ENCODE measurements at places on chromosomes 2 and 18.

- DNase-seq = no peak
Observed at GRCh38 chr18:62670573-62670972, 44.8 kb upstream of the PHLPP1 start.

DNA sequence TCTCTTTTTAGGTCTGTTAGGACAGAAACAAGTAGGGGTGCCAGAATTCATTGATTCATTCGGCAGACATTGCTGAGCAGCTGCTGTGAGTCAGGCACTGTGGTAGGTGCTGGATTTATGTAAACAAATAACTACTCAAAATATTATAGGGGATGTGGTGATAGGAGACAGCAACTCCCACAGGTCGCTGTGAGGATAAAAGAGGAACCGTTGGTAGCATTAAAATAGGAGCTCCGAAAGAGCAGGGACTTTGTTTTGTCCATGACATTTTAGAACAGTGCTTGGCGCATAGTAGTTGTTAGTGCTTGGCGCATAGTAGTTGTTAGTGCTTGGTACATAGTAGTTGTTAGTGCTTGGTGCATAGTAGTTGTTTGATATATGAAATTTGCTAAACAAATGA, 29.2 kb downstream of the ATP6V1C2 start:
- no peak for DNase-seq

GRCh38 chr2:148486655-148487054, 157.9 kb upstream of the EPC2 start:
- DNase-seq = no peak

DNA sequence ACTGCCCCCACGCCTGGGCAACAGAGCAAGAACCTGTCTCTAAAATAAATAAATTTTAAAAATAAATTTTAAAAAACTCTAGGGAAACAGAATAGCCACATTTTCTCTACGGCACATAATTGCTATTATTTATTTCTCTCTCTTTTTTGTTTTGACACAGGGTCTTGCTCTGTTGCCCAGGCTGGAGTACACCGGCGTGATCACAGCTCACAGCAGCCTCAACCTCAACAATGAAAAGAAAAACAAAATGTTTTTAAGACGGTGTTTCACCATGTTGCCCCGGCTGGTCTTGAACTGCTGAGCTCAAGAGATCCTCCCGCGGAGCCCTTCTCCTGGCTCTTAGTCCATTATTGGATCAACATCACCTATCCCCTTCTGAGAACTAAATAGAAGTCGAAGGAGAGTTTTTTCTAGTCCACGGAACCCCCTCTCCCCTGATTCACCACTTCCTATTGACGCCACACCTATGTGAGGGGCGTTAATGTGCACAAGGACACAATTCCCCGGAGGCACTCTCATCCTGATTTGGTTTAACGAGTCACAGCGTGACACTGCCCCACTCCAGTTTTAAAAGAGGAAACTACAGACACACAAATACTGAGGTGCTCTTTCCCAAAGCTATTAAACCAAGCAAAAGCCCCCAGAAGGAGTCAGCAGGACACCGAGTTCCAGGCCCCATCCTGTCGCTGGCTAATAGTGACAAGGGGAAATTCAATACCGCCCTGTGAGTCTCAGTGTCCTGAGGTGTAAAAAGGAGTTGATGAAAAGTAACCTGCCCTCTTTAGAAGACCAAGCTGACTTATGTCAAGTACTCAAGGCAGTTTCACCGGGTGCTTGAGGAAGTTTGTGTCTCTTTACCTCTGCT, 1.1 kb downstream of the NPC1 start:
- DNase-seq = peak; percentile 7

- no peak for DNase-seq
Observed at GRCh38 chr2:149040451-149040850, 2.0 kb downstream of the LYPD6B start.

DNA sequence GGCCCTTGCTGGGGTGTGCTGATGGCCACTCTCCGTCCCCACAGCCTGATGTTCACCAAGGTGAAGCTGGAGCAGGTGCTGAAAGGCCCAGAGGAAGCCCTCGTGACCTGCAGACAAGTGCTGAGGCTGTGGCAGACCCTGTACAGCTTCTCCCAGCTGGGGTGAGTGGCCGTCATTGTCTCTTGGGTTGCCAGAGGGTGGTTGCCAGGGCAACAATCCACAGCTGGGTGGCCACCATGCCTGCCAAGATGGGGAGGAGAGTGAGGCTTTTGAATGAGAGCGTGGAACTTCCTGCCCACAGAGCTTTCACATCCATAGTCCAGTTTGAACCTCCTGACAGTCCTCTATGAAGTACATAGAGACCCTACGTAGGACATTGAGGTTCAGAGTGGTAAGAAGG, 108.8 kb downstream of the STPG4 start:
- no peak for DNase-seq

GRCh38 chr2:221807706-221808105, 235.6 kb upstream of the EPHA4 start:
- no peak for DNase-seq

DNA sequence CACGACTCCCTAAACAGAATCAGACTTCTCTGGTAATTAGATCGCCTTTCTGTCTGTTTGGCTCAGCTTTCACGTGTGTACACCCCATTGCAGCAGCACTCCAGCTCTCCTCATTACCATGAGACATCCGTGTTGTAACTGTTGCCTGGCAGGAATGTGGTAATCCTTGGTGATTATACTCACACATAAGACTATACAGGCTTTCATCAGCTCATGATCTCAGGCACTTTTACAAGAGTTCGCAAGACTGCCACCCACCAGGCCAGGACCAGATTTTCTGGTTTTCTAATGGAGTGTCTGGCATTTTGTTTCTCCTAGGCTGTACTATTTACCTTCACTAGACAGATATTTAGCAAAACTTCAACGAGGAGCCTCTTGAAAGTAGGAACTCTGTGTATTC, 50.2 kb downstream of the ACVR1 start:
- peak; percentile 95 for DNase-seq

DNA sequence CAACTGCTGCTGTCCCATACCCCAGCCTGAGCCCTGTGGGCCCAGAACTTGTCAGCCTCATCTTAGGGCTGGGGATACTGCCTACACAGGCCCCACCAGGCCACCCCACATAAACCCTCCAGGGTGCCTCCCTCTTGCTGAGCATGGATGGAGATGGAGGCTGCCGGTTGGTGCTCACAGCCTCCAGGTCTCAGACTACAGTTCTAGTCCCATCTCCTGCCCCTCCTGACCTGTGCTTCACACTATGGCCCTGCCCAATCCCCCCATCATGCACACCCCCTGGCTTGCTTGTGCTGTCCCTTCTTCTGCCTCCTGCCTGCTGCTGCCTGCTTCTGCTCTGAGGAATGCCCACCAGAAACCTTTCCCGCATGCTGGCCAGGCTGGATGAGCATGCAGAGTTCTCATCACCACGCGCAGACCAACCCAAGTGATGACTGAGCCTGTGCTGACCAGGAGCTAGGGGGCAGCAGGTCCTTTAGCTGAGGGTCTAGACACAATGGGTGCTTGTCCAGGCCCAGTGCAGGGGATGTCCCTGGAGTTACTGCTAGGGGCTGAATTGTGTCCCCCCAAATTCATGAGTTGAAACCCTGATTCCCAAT, 138.4 kb upstream of the HS6ST1 start:
- no peak for DNase-seq

DNA sequence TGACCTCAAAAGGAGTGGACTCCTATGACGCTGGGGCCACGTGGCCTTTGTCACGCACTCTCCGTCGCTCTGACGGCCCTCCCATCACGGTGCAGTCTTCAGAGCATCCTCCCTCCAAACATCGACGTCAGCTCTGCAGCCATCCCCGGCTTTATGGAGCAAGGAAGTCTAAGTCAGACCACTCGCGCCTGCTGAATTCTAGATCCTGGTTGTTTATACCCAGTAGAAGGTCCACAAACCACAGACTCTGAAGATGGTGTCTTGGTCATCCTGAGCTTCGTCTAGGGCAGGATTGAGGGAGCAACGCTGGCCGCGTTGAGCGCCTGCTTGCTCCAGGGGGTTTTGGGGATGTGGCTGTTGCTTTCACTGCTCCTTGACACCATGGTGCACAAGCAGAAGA, 228.0 kb upstream of the SALL3 start:
- no peak for DNase-seq

DNA sequence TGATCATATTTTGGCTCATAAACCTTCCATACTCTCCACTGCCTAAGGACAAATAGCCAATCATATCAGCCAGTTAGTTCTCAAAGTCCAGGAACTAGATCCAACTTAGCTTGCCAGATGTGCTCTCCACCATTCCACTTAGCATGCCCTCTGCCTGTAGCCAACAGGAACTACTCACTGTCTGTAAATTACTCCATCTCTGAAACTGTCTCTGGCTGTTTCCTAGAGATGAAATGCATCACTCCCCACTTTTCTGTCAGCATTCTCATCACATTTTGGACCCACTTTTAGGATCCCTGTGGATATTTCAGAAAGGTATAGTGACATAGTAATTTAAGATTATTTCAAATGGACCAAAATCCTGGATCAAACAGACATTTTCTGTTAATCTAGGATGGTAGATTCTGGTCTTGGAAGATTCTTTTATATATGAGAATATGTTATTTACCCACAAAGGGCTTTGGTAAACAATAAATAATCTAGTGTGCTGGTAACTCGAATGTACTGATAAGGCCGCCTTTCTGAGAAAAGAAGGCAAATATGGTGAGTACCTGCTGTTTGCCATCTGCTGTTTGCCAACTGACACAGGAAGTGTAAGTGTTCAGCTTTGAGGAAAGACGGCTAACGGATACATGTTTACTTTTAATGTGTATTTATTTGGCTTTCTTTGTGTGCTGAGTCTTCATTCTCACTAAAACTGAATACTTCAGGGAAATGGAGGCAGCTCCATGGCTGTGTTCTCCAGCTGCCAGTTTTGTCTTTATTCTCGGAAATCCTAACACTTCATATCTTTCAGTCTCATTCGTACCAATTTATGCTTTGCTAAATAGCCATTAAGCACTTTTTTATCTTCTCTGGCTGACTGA, 79.5 kb downstream of the EVA1A start:
- DNase-seq = peak; percentile 37

GRCh38 chr2:240600451-240600961, 14.0 kb downstream of the CAPN10 start:
- DNase-seq = no peak

GRCh38 chr2:205017381-205017780, 472.1 kb downstream of the PARD3B start:
- DNase-seq = no peak

DNA sequence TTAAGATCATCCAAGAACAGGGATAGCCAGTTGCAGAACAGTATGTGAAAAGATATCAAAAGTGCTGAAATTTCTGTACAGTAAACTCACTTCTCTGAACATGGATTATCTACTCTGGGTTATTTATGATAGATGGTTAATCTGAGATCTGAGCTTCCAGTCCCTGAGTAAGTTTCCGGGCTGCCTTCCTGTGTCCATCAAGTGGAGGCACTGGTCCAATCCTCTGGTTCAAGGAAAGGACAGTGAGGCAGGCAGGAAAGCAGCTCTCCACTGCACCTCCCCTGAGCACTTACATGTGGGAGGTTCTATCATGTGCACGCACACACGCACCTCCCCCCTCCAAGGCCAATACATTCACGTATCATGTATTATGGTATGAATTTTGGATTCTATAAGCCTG, 32.5 kb downstream of the GPR45 start:
- DNase-seq = no peak

- DNase-seq = peak; percentile 62
Observed at GRCh38 chr2:71721669-71722068, 268.3 kb downstream of the DYSF start.

DNA sequence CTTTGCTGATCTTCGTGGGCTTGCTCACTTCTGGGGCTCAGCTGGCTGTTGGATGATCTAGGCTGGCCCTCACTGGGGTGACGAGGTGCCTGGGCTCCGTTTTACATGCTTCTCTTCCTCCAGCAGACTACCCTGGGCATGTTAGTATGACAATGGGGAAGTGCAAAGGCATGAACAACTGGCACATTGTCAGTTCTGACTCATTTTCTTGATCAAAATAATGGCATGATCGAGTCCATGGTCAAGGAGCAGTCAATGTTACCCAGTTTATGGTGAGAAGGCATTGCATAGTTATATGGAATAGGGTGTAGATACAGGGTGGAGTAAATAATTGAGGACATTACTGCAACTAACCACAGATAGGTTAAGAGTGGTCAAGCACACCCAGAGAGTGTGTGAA, 10.0 kb upstream of the UPP2 start:
- DNase-seq = no peak

GRCh38 chr2:172884336-172884735, 148.7 kb downstream of the RAPGEF4 start:
- no peak for DNase-seq

GRCh38 chr2:176961775-176962619, 250.6 kb upstream of the HNRNPA3 start:
- no peak for DNase-seq

- DNase-seq = no peak
Observed at GRCh38 chr2:101870444-101870843, 121.3 kb upstream of the IL1R2 start.

DNA sequence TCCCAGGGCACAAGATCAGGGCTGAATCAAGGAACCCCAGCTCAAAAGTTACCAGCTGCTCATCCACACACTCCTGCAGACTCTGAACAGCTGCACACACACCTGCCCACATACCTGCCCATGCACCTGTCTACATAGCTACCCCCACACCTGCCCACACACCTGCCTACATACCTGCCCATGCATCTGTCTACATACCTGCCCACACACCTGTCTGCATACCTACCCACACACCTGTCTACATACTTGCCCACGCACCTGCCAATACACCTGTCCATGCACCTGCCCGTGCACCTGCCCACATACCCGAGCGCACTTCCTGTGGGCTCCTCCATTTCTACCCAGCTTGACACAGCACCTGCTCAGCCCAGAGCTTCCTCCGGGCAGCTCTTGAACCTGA, 122.8 kb upstream of the AGAP1 start:
- no peak for DNase-seq

GRCh38 chr18:24465486-24465885, 5.0 kb downstream of the HRH4 start:
- DNase-seq = no peak

DNA sequence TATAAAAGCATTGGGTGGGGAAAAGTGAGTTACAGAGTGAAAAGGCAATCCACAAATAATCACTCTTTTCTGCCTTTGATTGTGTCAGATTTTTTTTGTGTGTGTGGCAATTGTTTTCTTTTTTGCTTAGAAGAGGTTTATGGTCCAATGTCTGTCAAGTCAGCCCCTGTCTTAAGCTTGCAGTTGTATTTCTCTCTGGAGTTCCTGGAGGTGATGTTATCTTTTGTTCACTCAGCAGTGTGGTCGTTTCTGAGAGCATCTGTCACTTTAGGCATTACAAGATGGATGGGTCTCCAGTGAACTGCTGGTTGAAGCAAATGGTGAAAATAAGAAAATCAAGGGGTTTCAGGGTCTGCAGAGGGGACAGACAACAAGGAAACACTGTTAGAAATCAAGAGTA, 121.3 kb downstream of the GREB1L start:
- DNase-seq = no peak

GRCh38 chr2:241509155-241509784, 886 bp upstream of the STK25 start:
- no peak for DNase-seq

- no peak for DNase-seq
Observed at GRCh38 chr2:15749460-15750432, 158.1 kb downstream of the DDX1 start.

GRCh38 chr2:138081225-138082073, 117.2 kb downstream of the HNMT start:
- DNase-seq = no peak

- no peak for DNase-seq
Observed at GRCh38 chr2:156021146-156022040, 311.1 kb downstream of the NR4A2 start.
